ENCODE measurements at places on chromosomes 7 and 10. TPM values are rescaled to one million over a fixed set of nuclear protein-coding genes. Genes with fewer than 3 reads are reported as not detected.

DNA sequence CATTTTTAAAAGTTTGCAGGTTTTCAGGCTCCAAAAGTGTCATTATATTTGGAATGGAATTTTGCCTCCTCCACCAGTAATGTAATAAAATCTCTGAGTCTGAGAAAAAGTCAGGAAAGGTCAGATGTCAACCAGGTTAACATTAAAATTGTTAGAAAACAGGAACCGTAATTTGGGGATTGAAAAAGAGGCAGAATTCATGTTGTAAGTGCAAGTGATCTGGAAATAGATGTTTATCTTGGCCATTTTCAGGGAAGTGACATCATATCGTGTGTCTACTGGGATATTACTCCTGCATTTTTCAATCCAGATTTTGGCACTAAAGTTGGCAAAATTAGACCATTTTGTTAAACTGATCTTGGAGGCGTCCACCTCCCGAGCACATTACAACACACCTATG is 428.5 kb upstream of the MGMT start:
- no peak for DNase-seq

DNA sequence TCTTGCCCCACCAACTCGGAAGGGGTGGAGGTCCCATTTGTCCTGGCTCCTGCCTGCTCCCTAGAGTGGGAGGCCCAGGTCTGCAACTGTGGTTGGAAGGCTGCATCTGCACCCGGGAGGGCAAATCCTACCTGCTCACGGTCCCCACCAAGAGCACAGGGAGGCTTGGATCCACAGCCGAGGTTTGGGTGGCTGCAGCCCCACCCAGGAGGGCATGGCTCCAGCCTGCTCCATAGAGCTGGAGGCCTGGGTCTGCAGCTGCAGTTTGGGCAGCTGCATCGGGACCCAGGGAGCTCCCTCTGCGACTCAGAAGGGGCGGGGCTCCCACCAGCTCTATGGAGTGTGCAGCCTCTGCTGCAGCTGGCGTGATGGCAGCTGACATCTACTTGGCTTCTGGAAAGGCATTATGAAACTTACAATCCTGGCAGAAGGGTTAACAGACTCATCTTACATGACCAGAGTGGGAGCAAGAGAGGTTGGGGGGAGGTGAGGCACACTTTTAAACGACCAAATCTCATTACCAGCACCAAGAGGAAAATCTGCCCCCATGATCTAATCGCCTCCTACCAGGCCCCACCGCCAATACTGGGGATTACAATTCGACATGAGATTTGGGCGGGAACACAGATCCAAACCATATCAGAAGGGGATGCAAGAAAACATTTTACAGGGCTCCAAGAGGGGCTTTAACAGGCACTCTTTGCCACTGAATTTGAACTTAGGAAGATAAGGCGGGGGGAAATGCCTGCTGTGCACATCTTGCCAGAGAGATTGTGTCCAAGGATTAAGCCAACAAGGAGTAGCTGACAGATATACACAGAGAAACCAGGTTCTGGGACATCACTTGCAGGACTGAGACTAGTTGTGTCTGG is 8.2 kb upstream of the BLVRA start:
- DNase-seq: no peak

GRCh38 chr10:45425621-45426563 is 51.9 kb downstream of the ALOX5 start:
- DNase-seq: no peak

PIP gene
- not detected for total RNA-seq

- DNase-seq: no peak
Observed at GRCh38 chr10:73969224-73969841, 28.6 kb upstream of the VCL start.

Data from neural crest cell (in vitro differentiated cells).